Fibroblast of skin of left biceps (primary cell): ENCODE measurements at places on chromosomes 6 and 20.

GRCh38 chr6:7439228-7439627 is 49.6 kb downstream of the RIOK1 start:
- no peak for DNase-seq

DNA sequence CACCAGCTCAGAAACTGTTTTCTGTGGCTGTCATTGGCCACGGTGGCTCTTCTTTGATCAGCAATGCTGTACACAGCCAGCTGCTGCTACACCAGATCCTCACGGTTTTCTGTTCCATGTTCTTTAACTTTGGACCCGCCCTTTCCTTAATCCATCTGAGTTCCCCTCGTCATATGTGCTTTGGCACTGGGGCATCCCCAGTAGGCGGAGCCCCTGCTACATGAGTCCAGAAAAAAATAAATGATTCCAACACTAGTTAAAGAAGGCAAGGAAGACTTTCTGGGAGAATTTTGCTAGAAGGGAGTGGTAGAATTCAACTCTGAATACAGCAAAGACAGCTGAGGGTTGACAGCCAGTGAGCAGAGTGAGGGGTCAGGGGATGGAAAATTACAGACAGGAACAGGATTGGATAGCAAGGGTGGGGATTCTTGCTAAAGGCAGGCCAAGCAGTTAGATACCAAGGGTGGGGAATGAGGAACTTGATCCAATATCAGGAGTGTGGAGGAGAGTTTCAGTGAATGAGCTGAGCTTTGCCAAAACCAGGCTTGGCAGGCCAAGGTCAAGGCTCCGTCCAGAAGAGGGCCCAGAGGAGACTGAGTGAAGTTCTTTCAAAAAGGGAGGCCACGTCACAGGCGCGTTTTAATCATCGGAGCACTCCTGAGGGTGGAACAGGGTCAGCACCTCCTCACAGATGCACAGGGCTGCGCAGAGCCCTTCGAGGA is 391.8 kb downstream of the CDH4 start:
- no peak for DNase-seq

GRCh38 chr6:73803562-73804241 is 107.7 kb downstream of the CD109 start:
- DNase-seq = peak; percentile 91

GRCh38 chr6:100344761-100345160 is 120.0 kb downstream of the SIM1 start:
- DNase-seq = no peak

DNA sequence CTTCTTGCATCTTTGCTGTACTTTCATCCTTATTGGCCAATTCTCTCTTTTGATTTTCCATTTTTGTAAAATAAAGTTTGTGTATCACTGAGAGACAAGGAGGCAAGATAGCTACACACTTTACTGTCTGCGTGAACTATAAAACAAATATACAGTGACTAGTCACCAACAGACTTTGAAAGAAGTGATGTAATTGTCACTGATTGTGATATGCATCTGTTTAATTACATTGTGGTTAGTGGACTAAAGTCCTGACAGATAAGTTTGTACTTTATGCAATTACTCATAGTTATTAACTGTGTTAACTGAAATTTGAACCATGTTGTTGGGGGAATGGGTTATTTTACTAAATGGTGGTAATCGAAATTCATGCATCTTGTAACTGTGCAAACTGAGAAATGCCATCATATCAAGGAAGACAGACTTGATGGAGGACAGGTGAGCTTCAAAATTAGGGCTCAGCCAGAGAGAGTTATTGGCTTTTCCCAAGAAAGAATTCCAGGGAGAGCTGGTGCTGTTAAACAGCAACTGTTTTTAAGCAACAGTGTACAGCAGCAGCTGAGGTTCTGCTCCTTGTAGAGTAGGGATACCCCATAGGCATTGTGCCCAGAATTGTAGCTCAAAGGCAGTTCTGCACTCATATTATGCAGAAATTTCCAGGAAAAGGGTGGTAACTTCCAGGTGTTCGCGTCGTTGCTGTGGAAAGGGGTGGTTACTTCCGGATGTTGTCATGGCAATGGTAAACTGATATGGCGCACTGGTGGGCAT is 62.9 kb downstream of the EFHC1 start:
- no peak for DNase-seq

GRCh38 chr6:34601706-34602105 is 45.6 kb upstream of the SPDEF start:
- DNase-seq = no peak

DNA sequence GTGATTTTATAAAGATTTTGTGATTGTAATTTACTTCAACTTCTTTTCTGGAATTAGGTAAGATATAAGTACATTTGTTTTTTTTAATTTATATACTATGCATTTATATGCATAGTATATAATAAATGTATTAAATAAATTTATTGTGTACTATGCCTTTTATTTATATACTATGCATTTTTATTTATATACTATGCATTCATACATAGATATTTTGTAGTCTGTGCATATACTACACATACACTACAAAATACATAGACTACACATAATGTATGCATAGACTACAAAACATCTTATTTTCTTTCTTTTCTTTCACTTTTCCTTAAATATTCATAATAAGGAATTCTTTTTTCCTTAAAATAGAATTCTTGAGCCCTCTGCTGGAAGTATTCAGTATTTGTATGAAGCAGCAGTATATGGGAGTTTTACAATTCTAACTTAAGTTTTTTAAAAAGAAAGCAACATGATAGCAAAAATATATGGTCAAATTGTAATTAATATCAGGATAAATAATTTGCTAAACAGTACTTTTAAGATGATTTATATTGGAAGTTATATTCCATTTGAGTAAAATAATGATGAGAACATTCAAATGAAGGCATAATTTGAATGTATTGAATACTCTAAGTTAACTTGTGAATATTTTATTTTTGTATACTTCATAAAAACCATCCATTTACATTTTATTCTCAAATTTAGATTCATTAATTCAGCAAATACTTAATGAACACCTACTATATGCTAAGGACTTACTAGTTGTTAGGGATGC is 129.3 kb downstream of the KLHL32 start:
- DNase-seq = no peak

GRCh38 chr20:51385646-51386530 is 156.6 kb downstream of the NFATC2 start:
- no peak for DNase-seq

- DNase-seq = no peak
Measured at GRCh38 chr6:133062696-133063306, 178.4 kb upstream of the EYA4 start.

- DNase-seq = peak; percentile 81
Measured at GRCh38 chr6:134416418-134417154, 98.7 kb upstream of the SGK1 start.

DNA sequence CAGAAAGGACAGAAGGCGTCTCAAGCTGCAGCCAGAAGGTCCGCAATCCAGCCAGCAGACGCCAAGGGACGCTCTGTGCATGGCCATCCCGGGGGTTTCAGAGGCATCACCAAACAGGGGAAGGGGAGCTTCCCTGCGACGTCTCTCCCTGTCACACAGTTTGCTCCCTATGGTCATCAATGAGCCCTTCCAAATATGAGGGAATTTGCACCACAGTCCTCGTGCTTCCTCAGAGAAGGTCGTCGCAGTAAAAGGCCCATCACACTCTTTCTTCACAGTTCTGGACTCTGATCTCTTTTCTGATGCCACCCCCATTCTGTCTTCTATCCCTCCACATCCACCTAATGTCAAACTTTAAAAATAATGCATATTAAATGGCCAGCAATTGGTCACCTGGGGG is 10.2 kb upstream of the FOXC1 start:
- no peak for DNase-seq

- no peak for DNase-seq
Measured at GRCh38 chr6:157615420-157615769, 207.7 kb upstream of the SNX9 start.

DNA sequence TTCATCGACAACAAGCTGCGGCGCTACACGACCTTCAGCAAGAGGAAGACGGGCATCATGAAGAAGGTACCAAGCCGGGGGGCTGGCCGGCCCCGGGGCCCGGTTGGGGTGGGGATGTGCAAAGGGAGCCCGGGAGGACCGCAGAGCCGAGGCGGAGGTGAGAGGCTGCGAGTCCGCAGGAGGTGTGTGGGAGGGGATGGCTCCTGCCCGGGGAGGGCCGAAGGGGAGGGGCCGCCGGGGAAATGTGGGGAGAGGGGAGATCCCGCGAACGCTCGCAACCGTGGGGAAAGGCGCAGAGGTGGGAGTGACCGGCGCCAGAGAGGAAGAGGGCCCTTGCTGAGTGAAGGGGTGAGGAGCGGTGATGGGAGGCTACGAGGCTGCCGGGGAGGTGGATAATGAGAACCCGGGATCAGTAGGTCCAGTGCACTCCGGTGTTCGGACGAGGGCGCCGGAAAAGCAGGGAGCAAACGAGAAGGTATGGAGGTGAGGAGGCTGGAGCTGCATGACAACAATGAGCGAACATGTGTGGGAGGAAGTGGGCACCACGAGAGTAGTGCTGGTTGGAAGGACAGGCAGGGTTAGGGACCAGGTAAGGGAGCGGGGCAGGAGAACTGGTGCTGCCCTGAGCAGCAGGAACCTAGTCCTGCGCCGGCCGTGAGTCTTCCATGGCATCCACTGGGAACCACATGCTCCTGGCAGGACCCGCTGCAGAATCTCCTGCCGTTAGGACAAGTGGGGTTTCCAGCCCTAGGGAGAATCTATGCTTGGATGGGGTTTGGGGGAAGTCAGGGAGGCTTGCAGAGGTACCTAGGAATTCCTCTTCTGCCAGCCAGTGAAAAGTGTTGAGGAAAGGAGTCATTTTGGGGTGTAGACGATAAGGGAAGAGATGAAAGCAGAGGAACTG is 1.3 kb downstream of the SRF start:
- no peak for DNase-seq

GRCh38 chr6:83352424-83353061 is 78.3 kb downstream of the ME1 start:
- DNase-seq = no peak

GRCh38 chr20:40812415-40812925 is 123.4 kb upstream of the MAFB start:
- DNase-seq = no peak

DNA sequence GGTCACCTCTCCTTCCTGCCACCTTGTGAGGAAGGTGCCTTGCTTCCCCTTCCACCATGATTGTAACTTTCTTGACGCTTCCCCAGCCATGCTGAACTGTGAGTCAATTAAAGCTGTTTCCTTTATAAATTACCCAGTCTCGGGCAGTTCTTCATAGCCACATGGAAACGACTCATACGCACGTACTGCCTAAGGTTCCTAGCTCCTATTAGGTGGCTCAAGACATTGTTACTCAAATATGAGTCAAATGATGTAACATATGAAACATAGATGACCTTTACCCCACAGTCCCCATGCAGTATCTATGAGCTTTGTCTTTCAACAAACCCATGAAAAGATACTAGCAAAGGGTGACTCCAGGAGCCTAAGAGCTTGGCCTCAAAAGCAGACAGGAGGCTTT is 98.3 kb downstream of the SIM1 start:
- no peak for DNase-seq

DNA sequence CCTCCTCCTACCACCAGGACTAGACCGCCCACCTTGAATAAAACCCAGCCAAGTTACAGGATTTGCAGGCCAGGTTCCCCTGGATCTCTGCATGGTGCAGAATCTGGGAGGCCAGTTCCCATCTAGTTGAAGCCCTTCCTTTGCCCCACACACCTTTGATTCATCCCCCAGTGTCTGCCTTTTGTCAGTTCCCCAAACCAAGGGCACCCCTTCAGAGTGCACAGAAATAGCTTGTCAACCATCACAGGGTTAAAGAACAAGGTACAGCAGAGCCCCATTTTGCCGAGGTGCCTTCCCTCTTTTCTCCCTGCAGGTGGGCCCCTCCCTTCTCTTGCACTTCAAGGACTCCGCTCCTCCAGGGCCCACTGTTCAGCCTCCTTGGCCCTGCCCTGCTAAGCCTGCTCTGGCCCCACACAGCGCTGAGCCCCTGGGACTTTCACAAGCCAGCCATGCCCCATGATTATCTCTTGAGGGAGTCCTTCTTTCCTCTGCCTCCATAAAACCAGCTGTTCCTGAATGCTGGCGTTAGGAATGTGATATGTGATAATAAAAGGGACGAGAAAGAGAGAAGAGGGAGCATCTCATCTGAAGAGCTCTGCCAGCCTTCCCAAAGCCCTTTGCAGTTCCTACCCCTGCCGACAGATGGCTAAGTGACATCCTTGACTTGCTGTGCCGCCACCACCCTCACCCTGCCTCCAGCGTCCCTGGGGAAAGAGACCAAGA is 280.3 kb downstream of the CDC5L start:
- no peak for DNase-seq

GRCh38 chr6:71619836-71620235 is 266.5 kb upstream of the RIMS1 start:
- DNase-seq = no peak

DNA sequence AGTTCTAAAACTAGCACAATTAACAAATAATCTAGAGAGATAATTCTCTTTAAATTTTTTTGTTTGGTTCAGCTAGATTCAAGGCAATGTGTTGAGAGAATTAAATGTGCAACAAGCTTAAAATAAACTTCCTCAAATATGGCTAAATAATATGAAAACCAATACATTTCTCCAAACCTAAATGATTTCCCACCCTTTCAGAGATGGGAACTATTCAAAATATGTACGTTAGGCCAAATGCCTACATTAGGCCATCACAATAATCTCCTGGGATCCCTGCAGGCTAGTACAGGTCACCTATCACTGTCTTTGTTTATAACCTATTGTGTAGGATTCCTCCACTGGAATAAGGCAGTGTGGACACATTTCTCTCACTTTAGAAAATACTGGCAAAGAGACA is 1.7 kb downstream of the FAXC start:
- DNase-seq = no peak
